ENCODE measurements at places on chromosomes 12 and 14. TPM values are rescaled to one million over a fixed set of nuclear protein-coding genes. Genes with fewer than 3 reads are reported as not detected.

Gene PLEKHH1
- total RNA-seq, result 1.7 TPM

Gene SDR9C7
- total RNA-seq, result not detected

Gene DUSP16
- total RNA-seq, result 18.2 TPM

DNA sequence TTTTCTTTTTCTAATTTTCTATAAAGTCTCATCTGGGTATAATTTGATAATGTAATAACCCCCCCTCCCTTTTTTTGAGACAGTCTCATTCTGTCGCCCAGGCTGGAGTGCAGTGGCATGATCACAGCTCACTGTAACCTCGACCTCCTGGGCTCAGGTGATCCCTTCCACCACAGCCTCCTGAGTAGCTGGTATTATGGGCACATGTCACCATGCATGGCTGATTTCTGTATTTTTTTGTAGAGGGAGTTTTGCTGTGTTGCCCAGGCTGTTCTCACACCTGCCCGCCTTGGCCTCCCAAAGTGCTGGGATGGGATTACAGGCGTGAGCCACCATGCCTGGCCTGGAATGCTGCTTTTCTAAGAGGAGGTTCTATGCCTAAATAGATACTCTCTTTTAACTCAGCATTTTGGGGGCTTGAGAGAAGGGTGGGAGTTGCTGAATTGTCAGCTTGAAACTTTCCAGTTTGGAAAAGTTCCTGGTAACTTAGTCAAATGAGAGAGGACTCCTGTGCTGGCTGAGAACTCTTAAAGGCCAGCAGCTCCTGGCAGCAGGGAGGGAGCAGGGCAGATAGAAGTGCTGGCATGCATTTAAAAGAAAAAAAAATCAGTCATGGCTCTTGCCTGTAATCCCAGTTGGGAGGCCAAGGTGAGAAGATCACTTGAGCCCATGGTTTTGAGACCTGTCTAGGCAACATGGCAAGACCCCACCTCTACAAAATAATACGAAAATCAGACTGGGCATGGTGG, 13.0 kb downstream of the NUDT4 start:
- no peak for DNase-seq

GRCh38 chr14:90060965-90061684, 669 bp upstream of the KCNK13 start:
- DNase-seq, result no peak

DNA sequence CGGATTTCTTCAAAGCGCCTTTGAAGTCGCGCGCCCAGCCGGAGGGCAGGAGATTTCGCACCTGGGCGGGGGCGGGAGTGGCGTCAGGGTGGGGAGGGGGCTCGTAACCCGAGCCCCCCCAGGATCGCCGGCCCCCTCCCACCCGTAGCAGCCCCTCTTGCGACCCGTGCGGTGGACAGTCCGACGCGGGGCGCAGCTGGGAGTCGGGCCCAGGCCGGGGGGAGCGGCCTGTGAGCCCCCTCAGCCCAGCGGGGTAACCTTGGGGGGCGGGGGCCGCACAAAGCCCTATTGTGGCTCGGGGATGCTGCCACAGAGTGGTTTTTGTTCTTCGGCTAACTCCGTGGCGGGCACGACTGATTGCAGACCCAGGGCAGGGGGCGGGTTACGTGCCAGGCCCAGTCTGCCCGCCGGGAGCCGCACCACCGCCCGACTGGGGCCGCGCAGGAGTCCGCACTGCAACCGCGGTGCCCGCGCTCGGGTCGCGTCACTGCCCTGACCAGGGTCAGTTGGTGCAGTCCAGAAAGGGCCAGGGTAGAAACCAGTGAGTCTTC, 4.2 kb upstream of the AAAS start:
- DNase-seq, result no peak

- no peak for DNase-seq
Measured at GRCh38 chr14:100767003-100767787, 40.5 kb downstream of the DLK1 start.

- DNase-seq, result no peak
Measured at GRCh38 chr12:98410356-98410755, 105.0 kb upstream of the TMPO start.

DNA sequence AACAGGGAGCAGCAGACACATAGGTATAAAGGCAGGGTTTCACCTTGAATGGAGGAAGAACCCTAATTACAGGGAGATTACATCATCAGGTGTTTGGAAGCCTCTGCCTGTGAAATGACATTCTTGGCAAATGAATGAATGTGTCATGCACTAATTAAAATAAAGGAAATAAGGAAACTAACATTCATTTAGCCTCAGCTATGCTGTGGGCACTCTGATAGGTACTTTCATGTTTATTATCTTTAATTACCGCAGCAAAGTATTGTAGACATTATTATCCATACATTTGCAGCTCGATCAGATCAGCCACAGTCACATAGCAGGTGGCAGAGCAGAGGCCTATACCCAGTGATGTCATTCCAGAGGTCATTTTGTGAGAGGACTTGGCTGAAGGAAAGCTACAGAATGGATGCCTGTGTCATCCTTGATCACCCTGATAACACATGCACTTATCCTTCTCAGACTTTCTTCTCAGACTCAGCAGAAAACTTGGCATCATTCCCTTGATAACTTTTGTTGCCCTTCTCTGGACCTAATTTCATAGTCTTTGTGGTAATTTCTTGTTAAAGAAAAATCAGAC, 18.4 kb downstream of the ZNF664 start:
- DNase-seq, result no peak

- DNase-seq, result no peak
Measured at GRCh38 chr12:130425698-130426245, 88.1 kb downstream of the PIWIL1 start.

DNA sequence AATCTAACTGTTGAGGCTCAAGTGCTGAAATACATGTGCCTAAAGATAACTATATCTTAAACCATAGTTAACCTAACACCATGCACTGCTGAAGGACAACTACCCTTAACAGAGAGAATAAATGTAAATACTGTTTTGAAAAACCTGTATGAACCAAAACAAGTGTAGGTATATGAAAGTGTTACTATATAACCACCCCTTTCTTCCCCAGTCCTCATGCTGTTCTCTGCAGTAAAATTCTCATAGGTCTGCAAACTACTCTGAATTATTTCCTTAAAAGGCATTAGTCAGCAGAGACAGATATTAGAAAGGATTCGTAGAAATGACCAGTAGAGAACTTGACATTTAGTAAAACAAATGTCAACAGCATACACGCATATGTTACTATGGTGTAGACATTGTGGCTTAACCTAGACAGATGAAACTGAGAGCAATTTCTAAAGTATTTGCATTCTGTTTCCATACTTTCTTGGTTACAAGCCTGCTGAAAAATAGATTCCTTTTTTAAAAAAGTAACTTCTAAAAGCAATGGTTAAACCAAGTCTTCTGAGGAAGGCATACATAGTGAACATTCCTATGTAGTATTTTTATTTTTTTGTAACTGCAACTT, 13.9 kb downstream of the CSRP2 start:
- no peak for DNase-seq

Gene KLRC4
- 0.96 TPM for total RNA-seq

DNA sequence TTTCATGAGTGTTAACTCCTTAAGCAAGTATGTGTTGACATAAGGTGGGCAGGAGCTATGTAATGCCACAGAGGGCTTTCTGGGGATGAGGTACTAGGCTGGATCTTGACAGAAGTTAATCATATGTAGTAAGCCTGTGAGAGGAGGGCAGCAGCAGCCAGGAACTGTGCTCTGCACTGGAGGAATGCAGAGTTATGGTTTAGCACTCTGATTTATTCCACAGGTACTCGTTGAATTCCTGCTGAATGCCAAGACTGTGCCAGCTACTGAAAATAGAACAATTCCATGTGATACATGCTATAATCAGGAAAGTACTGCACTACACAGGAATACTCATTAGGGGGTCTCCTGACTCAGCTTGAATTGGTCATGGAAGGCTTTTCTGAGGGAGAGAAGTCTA, 58.7 kb downstream of the SUSD6 start:
- no peak for DNase-seq

Gene CCDC177
- total RNA-seq, result not detected

DNA sequence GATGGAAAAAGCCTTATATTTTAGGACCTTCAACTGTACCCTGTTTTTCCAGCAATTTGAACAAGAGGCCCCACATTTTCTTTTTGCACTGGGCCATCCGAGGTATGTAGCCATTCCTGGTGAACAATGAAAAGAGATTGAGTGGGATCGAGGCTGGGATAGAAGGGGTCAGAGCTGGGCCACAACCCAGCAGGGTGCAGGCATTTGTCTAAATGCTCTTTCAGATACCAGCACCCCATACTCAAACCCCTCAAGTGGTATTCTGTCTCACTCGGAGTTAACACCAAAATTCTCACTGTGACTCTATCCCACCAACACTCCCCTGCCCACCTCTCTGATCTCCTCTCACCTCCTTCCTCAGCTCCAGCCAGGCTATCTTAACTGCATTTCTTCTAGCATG, 26.8 kb downstream of the DUSP6 start:
- no peak for DNase-seq

- no peak for DNase-seq
Measured at GRCh38 chr14:20429801-20430669, 5.9 kb downstream of the KLHL33 start.

DNA sequence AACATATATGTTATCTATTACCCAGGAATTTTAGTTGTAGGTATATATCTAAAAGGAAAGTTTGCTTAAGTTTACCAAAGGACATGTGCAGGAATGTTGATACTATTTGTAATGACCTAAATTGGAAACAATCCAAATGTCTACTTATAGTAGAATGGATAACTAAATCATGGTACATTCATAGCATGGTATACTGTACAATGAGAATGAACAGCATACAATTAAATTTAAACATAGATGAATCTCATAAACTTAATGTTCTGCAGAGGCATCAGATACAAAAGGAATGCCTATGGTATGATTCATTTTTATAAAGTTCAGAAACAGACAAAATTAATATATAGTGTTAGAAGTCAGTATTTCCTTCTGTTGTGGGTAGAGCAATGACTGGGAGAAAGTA, 135.4 kb downstream of the GPHN start:
- no peak for DNase-seq

- no peak for DNase-seq
Measured at GRCh38 chr14:47637753-47638152, 37.7 kb downstream of the MDGA2 start.

Gene DHRS4
- 56.8 TPM for total RNA-seq

DNA sequence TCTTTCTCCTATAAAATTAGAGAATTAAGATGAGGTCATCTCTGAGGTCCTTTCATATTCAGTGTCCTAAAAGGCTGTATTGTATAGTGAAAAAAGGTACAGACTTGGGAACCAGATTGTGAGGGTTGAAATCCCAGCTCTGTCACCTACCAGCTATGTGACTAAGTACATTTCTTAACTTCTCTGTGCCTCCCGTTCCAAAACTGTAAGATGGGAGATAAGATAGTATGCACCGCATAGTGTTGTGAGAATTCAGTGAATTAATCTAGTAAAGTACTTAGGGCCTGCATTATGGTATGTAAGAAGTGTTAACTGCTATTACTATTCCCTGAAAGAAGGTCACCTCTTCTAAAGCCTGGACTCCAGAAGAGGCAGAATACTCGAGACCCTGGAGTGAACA, 60.6 kb downstream of the GNG2 start:
- DNase-seq, result no peak

DNA sequence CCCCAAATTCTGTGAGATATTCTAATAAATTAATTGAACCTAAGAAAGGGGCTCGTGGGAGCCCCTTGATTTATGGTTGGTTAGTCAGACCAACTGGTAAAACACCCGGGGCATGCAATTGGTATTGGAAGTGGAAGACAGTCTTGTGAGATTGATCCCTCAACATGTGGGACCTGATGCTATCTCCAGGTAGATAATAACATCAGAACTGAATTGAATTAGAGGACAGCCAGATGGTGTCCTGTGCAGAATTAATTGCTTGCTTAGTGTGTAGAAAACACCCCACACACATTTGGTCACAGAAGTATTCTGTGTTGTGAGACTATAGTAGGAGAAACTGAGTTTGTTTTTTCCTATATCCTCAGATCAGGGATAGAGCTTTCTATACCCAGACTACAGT, 22.0 kb downstream of the PYROXD1 start:
- DNase-seq, result no peak

Gene HSPB8
- total RNA-seq, result 136 TPM

- no peak for DNase-seq
Measured at GRCh38 chr14:64920465-64920864, 6.2 kb downstream of the CHURC1 start.

DNA sequence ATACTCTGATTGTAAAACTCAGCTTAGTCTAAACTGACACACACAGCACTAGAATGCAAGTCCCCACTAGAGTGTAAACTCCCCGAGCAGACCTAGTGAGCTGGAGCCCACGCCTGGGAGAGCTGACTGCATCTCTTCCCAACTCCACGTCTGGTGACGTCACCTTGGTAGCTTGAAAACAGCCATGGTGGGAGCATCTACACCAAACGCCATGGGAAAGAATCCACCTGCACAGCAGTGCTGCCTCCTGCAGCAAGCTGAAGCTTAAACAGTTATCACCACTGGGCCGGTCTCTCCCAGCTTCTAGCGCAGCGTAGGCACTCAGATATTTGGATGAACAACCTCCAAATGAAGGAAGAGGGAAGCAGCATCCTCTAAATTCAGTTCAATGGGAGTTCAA, 4.3 kb upstream of the PAPLN start:
- DNase-seq, result no peak

Gene CCDC196
- total RNA-seq, result not detected

Gene ZFHX2
- 0.74 TPM for total RNA-seq

GRCh38 chr12:56122637-56123036, 4.6 kb downstream of the ZC3H10 start:
- DNase-seq, result no peak

GRCh38 chr14:86027990-86028389, 498.0 kb downstream of the FLRT2 start:
- DNase-seq, result no peak

Gene SYCP3
- total RNA-seq, result 0.36 TPM

Gene P2RX7
- total RNA-seq, result 7.1 TPM

DNA sequence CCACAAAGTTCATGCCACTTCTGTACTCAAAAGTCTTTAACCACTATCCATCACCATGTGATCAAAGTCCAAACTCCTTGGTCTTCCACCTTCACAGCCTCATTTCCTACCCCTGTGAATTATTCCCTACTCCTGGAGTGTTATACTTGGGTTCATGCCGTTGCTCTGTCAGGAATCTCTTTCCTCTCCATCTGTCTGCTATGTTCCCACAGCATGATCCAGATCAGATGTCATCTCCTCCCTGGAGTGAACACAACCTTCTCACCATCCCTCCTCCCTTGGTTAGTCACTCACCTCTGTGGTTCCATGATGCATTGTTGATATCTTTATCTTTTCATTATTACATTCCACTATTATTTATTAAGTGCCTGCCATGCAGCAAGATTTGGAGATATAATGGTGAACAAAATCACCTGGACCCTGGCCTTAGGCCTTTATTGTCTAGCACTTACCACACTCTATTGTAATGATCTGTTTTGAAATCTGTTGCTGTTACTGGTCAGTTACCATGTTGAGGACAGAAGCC, 22.4 kb downstream of the LACRT start:
- DNase-seq, result no peak

Gene YARS2
- total RNA-seq, result 23.1 TPM

All from omental fat pad (tissue), 4 donors.